Activated T-helper 1 cell treated with anti-CD3 and anti-CD28 coated beads, Interleukin-2, amount 50 U/mL, for 16 hours (primary cell): ENCODE measurements at places on chromosomes 4 and X.

DNA sequence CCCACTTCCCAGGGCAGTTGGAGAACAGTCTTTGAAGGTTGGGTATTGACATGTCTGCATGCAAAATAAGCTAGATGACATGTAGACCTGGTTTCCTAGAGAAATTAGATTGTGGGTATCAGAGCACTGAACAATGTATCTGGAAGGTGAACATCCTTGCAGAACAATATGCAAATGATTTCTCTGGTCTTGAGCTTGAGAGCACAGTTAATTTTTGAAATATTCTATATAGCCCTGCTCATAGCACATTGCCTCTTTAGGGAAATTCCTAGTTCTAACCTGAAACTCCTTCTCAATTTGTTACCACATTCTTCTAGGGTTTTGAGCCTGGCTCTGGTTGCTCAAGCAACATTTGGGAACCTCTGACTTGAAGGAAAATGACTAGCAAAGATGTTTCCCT is 41.6 kb upstream of the LAS1L start:
- no peak for DNase-seq

DNA sequence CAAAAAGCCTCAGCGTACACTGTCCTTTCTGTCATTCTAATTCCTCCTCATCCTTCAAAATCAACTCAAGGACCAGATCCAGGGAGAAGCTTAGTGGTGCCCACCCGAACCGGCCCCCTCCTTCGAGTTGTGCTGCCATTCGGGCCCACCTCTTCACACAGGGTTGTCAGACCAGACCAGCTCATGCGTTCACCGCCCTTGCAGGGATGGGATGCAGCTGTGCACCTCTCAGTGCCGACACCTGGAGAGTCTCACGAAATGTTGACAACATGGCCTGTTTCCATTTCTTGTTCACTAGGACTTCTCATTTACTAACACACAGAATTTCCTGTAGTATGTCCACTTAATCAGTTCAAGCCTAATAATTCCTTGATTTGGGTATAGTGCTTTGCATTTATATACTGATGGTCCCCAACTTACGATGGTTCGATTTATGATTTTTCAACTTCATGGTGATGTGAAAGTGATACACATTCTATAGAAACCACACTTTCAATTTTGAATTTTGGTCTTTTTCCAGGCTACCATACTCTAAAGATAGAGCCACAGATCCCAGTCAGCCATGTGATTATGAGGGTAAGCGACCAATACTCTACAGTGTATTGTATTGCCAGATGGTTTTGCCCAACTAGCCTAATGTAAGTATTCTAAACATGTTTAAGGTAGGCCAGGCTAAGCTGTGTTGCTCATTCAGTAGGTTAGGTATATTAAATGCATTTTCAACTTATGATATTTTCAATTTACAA is 23.3 kb downstream of the PKD2 start:
- DNase-seq: no peak

- no peak for DNase-seq
Measured at GRCh38 chr4:8778760-8779159, 92.9 kb downstream of the HMX1 start.

- no peak for DNase-seq
Measured at GRCh38 chr4:101140228-101140627, 207.1 kb downstream of the PPP3CA start.

- DNase-seq: no peak
Measured at GRCh38 chr4:45172636-45173035, 446.3 kb upstream of the GNPDA2 start.

GRCh38 chrX:136147315-136147901 is at the start of gene FHL1:
Gene FHL1 (plus strand): TSS chrX:136147533.
- peak; percentile 24 for DNase-seq

DNA sequence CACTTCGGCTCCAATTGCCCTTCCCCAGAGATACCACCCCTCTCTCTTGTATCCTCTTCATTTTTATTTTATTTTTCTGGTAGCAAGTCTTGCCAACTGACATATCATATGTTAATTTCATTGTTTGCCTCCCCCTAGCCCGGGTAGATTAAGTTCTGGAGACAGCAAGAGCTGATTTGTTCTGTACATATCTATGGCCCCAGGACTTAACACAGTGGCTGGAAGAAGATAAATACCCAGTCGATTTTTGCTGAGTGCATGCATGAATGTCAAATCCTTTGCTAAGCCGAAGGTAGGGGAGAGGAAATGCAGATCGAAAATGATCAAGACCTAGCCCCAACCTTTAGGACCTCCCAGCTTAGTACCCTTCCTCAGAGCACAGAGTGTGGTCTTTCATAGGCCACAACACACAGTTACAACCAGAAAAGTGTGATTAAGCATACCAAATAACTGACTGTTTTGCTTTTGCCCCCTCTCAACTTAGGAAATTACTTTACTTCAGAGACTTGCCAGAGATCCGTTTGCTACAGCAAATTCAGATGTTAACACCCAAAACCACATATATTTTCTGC is 58.7 kb upstream of the KLF3 start:
- no peak for DNase-seq

DNA sequence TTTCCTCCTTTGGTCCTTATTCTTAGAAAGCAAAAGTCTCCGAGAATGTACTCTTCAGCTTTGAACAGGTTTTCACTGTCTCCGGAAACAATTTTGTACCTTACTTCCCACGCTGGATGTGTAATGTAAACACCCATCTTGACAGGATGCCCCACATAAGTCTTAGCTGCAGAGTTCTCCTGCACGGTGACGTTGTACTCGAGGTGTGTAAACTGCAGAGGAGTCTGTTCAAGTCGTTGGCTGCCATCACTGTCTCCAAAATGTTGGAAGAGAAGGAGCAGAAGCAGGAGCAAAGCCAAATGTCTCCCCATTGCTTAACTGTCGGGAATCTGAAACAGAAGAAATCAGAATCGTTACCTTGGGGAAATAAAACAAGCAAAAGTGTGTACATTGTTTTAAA is 14.1 kb downstream of the FAT1 start:
- DNase-seq: no peak

DNA sequence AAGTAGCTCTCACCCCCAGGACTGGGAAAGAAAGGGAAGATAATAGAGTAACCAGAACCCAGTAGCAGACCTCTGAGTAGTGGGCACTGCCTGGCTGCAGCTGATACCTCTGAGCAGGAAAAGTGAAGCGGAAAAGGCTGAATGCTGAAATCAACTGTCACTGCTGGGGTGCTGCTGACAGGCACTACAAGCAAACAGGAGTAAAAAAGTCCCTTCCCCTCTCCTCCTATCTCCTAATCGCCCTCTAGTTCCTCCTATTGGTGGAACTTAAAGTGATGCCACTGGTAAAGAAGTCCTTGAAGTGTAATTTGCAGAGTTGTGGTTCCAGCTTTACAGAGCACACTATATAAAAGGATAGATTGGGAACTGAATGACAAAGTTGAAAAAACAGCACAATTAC is 32.8 kb upstream of the GLRB start:
- no peak for DNase-seq

- no peak for DNase-seq
Measured at GRCh38 chr4:69576251-69576877, 63.1 kb downstream of the UGT2A2 start.

DNA sequence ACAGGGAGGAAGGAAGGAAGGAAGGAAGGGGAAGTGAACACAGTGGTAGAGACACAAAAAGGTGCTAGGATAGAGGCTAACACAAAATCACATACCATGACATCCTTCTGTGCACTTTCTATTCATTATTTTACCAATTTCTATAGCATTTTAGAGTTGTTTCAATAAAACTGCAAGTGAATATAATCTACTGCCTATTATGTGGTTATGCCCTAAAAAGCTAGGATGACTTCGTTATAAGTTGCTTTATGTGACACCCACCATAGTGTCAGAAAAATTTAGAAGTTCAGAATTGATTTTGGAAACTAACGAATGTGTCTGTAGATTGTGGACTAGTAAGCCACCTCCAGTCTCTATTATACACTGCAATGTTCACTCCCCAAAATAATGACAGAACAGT is 59.4 kb upstream of the EDNRA start:
- no peak for DNase-seq

DNA sequence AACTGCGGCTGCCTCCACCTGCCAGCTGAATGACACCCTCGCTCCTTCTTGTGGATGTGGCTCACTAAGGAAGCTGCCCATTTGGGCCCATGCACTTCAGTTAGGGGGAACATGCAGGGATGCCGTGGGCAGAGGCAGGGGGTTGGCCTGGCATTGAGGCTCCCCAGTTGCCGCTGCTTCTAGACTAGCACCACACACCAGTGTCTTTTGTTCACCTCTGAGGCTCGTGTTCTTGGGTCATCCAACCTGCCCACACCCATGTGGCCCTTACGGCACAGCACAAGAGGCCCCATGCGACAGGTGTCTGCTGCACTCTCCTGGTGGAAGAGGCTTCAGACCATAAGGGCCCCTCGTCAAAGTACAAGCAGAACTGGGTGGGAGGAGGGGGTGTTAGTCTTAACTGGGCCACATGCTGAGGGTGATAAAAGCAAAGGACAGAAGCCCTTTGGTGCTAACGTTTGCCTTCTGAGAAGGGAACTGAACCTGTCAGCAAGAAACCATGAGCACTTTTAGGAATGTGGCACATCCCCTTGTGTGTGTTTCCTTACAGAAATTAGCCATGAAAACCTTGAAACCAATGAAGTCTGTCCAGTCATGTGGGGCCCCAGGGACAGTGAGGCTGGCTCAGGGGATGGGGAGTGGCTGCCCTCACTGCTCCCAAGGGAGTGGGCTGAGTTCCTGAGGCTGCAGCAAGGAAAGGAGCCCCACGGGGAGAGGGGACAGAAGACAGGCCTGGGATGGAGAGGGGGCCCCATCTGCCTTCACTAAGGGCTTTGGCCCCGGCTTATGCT is 39.2 kb downstream of the MAP7D3 start:
- no peak for DNase-seq

- no peak for DNase-seq
Measured at GRCh38 chr4:182221987-182222386, 21.2 kb upstream of the TENM3 start.

DNA sequence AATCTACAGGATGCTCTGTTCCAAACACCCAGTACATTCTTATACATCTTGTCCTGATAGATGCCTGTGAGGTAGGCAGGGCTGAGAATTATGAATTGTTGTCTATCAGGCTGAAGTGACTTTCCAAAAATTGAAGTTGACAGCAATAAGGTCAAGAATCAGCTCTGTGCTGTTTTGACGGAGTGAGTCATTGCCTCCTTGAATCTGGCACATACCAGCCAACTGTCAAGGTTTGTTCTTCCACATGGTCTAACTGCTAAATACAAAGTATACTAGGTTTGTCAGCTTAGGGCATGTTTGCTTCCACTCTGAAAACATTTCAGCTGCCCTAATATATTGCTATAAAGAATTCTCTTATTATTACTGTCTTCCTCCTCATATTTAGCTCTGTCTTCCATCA is 32.3 kb downstream of the SH3RF1 start:
- DNase-seq: no peak

DNA sequence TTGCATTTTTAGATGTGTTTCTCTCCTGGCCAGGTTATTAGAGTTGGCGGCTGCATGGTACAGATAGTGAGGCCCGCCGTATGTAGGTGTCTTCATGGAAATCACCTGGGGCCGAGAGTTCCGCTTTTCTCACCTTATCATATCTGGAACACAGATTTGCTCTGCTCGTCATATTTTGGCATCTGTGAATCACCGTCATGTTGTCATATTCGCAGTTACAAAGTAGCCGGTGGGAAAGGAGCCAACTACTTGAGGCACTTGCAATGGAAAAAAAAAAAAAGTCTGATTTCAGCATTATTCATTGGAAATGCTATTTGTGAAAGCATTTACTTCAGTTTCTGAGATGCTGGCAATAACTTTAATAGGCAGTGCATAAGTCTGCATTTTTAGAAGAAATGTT is 1715.2 kb upstream of the TENM3 start:
- DNase-seq: no peak

DNA sequence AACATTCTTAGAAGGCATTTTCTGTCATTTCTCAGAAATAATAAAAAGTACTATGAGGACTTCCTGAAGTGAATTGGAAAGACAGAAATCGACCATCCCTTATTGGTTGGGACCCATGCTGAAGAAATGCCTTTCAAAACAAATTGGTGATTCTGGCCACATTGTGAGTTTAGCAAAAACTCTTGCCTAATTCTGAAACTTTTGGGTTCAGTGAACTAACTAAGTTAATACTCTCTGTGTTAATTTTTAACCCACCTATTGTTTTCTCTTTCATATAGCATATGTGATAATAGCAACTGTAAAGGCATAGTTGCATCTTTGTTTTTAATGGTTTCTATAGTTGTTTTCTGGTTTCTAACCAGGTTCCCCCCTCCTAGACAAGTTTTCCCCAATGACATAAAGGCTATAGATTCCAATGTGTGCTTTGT is 129.3 kb upstream of the FAT1 start:
- no peak for DNase-seq

GRCh38 chr4:15920723-15921591 is 17.6 kb downstream of the FGFBP1 start:
- no peak for DNase-seq

GRCh38 chr4:164621886-164622521 is 131.9 kb upstream of the SMIM31 start:
- no peak for DNase-seq

DNA sequence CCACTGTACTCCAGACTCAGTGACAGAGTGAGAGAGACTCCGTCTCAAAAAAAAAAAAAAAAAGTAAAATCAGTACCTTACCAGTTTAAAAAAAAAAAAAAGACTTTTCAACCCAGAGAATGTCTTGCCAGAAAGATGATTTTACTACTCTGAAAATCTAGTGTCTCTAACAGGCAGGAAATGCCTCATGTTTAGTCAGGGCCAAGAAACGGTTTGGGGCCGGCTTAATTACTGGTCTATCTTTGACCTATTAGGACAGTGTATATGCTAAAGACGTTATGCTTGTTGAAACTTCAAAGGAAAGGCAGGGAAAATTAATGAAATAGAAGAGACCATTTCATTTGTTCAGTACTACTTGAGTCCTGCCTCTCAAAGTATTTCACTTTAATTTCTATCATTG is 9.9 kb downstream of the BEND4 start:
- DNase-seq: no peak
